ENCODE measurements at places on chromosomes 11 and 22.
A peak's percentile ranks its signal among the peaks of the same experiment; 100 is the strongest.

DNA sequence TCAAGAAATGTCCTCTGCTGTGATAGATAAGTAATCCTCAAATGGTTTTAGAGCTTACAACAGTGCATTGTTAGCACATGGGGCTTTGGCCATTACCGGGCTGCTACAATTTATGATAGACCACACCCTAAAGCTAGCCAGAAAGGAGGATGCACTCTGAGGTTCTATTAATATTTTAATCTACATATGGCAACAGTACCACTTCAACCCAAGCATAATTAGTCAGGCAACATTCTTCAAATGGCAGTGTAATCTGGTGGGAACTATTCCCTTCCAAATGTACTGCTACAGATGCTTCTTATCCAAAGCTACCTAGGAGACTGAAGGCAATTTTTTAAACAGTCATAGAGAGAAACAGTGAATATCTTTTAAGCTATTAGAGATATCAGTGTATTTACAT, 697.6 kb downstream of the KCNA4 start:
- no peak for DNase-seq

- DNase-seq = no peak
Observed at GRCh38 chr22:46586531-46587011, 33.6 kb upstream of the GRAMD4 start.

GRCh38 chr11:44637487-44637886, 72.0 kb downstream of the CD82 start:
- DNase-seq = no peak

GRCh38 chr22:41048791-41049717, 43.3 kb upstream of the EP300 start:
- DNase-seq = no peak

DNA sequence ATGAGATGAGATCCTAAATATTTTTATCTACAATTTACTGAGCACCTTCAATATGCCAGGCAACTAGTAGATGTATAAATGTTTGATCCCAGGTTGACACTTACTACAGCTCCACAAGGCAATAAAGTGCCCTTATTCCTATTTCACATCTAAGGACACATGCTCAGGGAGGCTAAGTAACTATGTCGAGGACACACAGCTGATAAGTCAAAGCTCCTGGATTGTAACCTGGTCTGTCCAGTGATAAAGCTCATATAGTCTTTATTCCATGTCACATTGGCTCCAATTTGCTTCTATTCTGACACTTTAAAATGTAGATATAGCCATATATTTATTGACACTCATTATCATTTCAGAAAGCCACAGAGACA, 93.8 kb upstream of the BMAL1 start:
- DNase-seq = no peak

DNA sequence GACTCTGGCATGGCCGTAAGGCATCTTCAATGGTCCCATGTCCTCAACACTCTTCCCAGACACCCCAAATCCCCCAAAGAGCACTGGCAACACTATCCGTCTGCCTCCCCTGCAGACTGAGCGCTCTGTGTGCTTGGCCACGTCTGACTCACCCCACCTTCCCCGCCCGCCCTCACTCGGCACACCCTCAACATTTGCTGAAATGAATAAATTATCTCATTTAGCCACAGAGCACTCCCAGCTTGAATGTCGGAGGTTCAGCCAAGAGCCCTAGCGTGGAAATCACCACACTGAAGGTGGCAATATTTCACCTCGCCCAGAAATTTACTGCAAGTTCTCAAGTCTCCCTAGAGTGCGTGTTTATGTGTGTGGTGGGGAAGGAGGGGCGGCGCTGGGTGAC, 46.6 kb upstream of the TCF20 start:
- DNase-seq = no peak

DNA sequence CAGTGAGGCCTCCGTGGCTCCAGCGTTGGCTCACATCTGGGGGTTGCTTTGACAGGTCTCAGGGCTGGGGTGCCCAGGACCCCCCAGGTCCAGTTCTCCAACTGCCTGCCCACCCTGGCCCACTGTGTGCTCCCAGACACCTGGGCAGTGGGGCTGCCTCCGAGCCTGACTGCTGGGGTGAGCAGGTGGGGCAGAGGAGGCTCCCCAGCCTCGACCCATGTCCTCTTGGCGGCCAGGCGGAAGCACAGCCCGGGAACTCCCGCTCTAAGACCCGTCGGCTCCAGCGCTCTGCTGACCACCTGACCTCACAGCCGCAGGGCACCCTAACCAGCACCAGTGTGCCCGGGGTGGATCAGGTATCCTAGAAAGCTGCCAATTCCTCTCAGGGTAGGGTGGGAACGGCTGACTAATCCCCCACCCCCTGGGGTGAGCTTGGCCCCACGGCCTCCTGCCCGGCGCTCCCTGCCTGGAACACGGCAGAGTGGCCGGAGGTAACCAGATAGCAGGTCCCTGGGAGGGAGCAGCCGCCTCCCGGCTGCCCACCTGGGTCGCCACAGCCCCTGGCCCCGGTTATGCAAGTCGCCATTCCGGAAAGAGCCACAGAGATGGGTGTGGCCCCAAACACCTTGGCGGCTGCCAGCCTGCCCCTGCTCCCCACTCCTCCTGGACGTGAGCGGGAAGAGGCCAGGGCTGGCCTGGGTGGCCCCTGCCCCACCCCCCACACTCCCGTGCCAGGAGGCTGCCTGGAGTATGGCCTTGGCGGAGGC, 19.2 kb upstream of the MUC5B start:
- DNase-seq = peak; percentile 84

GRCh38 chr22:50547263-50547985, 1.7 kb downstream of the KLHDC7B start:
- DNase-seq = no peak

- no peak for DNase-seq
Observed at GRCh38 chr11:114773541-114774338, 95.4 kb downstream of the NXPE2 start.

- no peak for DNase-seq
Observed at GRCh38 chr11:109062871-109063270, 359.1 kb upstream of the C11orf87 start.

DNA sequence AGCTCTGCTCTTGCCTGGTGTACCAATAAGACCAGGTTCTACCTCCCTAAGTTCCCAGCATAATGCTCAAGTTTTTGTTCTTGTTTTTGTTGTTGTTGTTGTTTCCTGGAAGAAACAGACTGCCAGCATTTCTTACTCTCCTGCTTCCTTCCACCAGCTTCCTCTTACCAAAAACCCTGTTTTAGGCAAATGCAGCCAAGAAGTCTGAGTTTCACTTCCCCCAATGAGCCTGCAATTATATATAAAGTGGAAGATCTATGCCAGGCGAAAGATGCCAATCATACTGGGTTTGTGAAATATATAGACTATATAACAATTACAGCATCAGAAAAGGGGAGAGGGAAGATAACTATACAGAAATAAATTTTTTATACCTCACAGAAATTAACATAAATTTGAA, 931.5 kb upstream of the FAT3 start:
- no peak for DNase-seq

- DNase-seq = no peak
Observed at GRCh38 chr11:8258289-8258688, 5.4 kb downstream of the LMO1 start.

DNA sequence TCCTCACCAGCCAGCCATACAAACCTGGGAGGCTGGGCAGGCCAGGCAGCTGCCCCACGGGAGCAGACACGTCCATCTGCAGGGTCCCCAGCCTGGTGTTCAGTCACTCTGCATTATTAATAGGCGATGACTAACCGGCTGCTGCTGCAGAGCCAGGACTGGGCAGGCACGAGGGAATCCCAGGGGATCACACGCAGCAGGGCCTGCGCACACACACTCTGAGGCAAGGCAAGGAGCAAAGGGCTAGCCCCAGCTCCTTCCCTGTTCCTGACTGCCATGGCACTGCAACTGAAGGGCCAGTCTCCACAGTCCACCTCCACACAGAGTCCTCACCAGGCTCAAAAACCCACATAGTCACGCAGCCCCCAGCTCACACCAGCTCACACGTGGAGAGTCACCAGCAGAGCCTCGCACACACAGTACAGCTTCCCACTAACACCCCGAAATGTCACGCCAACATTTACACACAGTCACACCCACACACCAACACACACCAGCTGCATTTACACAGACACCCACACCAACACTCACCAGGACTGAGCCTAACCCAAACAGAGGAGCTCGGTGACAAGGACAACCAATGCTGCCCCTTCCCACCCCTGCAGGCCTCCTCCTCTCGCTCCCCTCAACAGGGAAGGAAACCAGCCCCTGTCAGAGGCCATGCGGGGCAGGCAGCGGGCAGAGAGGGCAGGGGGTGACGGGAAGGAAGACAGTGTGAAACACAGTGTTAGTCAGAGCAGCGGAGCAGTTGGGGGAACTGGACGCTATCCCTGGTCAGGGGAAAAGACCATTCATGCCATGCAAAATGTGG, 47.3 kb downstream of the NRXN2 start:
- DNase-seq = peak; percentile 88

GRCh38 chr22:31893460-31893859, 50.9 kb upstream of the YWHAH start:
- no peak for DNase-seq

- no peak for DNase-seq
Observed at GRCh38 chr11:35914816-35915215, 29.0 kb upstream of the LDLRAD3 start.

DNA sequence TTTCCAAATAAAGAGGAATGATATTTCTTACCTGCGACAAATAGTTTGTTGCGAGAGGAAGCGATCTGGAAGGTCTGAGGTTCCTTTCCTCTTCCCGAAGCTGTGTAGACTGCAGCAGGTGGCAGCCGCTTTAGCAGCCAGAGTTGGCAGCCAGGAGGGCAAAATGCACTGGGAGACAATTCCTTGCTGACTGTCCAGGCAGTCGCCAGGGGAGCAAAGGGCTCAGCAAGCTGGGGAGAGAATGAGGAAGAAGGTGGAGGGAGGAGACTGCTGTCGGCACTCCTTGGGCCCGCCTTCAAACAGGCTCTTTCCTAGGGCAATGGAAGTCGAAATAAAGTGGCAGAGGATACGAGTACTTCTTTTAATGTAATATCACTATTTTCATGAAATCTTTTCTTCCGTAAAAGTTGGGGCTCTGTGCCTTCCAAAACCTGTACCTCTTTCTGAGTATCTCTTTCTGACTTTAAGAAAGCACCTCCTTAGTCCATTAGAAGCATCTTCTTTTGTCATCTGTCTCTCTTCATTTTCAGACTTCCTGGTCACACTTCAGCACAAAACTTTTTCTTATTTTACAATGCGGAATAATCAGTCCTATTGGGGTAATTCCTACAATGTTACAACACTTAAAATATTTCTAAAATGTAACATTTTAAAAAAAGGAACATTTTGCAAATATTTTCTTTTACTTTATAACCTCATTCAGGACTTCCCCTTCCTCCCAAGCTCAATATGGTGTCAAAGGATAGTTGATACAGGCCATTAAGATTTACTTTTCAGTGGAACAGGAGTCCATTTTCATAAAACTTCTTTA, at the start of gene IL18:
IL18 (minus strand) TSS at position 220 of the 811 bp plus-strand sequence. CDS start 9,041 bp downstream, outside the sequence.
- no peak for DNase-seq

DNA sequence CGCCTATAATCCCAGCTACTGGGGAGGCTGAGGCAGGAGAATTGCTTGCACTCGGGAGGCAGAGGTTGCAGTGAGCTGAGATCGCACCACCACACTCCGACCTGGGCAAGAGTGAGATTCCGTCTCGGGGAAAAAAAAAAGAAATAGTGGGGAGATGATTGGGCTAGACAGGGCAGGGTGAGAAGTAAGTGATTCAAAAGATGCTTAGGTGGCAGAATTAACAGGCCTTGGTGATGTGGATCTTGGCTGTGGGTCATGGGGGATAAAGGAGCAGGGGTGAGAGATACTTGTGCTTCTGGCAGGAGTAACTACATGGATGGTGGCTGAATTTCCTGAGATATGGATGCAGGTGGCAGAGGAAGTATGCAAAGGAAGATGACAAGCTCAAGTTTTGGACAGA, 13.1 kb upstream of the UCP3 start:
- DNase-seq = no peak

GRCh38 chr22:38267086-38267485, 5.7 kb downstream of the TMEM184B start:
- DNase-seq = no peak

DNA sequence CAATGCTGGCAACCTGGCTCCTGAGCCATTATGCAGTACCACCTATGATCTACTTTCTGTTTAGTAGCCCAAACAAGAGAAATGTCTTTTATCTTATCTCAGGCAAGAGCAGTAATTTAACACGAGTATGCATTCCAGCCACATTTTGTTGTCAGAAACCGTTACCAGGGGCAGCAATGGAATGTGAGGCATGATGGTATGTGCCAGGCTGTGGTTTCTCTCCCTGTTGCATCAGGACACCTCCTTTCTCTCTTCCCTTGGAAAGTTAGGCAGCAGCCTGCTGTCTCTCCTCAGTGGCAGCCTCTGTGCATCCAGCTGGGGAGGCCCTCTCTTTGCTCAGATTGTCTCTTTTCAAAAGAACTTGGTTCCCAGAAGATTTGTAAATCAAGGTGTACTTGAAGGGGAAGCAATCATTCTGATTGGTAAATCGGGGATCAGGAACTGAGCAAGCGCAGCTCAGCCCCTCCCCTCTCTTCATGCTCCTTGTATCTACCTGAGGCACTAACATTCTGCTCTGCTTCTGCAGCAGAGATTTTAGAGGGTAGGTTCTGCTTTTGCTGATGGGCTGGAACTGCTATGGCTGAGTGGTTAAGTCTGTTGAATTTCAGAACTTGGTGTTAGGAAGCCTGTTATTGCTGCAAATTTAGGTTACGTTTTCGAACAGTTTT, 229.2 kb downstream of the ADAMTS15 start:
- DNase-seq = peak; percentile 87

- no peak for DNase-seq
Observed at GRCh38 chr22:22997262-22997898, 72.9 kb upstream of the GNAZ start.

- no peak for DNase-seq
Observed at GRCh38 chr11:34827228-34827627, 89.0 kb downstream of the APIP start.

- DNase-seq = no peak
Observed at GRCh38 chr11:128061281-128061871, 526.0 kb downstream of the ETS1 start.

GRCh38 chr11:69141742-69142141, 14.0 kb upstream of the SMIM38 start:
- no peak for DNase-seq

DNA sequence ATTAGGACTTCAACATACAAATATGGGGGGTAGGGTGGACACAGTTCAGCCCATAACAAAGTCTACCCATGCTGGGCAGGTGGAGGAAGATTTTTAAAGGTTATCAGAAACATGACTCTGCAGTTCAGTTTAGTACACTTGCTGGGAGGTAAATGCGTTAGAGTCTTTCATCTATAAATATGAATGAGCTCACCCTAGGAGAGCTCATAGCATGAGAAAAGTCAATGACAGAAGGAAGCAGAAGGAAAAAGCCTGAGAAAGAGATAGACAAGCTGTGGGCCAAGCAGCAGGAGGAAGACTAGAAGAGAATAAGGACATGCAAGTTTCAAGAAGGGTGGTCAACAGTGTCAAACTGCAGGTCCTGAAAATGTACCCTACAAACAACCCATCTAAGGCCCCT, 27.0 kb upstream of the FSHB start:
- DNase-seq = no peak

DNA sequence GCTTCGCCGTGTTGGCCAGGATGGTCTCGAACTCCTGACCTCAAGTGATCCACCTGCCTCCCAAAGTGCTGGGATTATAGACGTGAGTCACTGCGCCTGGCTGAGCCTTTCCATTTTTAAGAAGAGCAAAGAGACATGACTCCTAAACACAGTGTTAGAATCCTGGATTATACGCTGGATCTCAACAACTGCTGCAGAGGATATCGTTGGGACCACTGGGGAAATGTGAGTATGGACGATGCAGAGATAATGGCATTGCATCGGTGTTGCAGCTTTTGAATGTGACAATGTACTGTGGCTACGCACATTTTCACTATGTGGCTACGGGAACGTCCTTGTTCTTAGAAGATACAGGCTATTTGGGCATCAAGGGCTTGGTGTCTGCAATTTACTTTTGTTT, 6.2 kb downstream of the MRGPRF start:
- DNase-seq = no peak

- no peak for DNase-seq
Observed at GRCh38 chr11:12321217-12321937, 56.0 kb upstream of the PARVA start.
